ENCODE measurements at places on chromosomes 4 and X.

DNA sequence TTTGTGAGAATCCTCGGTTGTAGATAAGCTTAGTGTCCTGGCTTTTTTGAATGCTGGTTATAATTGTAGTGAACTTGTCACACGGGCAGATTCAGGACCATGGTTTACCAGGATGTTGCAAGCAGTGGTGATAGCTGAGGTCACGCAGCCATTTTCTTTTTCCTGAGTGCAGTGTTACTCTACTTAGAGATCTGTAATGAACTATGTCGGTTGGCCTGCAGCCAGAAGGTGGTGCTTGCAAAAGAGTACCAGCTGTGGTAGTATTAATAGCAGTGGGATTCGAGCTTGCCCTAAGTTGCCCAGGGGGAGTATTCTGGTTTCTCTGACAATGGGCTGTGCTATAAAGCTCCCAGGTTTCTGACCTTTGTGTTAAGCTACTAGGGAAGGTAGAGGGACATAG, 368.9 kb downstream of the SLITRK2 start:
- DNase-seq = no peak

- no peak for DNase-seq
These were observed 95.8 kb downstream of the HMX1 start for GRCh38 chr4:8775751-8776355.

DNA sequence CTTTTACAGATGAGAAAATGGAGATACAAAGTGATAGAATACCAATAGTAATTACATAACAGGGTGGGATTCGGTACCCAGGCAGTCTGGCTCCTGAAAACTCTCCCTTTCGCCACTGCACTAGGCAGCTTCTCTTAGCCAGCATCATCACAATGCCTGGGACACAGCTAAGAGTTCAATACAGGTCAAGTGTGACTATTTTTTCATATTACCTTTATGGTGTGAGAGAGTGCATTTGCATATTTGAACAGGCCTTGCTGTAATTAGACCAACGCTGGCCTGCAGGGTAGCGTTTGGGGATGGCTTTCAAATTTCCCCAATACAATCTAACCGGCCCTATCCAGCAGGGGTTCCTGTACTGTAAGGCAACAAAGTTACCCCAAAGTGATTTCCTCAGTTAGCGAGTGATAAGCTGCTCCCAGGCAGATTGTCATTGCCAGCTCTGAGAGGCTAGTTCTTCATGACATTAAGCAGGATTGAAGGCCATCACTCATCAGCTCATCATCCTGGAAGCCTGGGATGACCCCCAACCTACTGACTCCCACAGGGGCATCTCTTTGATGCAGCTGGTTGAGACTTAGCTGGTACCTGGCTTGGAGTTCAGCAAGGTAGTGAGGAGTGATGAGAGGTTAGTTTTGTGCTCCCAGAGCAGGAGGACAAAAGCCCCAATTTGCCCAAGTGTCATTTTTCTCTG, 836.8 kb upstream of the LCORL start:
- no peak for DNase-seq

DNA sequence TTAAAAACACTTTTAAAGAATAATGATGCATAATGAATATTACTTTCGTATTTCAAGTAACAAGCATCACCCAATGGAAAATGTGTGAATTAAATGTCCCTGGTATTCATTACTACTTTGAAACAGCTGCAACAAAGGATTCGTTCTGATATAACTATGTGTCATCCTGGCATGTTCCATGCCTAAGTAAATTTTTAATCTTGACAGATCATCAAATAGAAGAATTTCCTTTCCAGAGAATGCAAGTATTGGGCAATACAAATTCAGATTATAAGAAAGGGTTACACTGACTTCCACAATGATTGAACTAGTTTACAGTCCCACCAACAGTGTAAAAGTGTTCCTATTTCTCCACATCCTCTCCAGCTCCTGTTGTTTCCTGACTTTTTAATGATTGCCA, 105.3 kb downstream of the SPCS3 start:
- no peak for DNase-seq

DNA sequence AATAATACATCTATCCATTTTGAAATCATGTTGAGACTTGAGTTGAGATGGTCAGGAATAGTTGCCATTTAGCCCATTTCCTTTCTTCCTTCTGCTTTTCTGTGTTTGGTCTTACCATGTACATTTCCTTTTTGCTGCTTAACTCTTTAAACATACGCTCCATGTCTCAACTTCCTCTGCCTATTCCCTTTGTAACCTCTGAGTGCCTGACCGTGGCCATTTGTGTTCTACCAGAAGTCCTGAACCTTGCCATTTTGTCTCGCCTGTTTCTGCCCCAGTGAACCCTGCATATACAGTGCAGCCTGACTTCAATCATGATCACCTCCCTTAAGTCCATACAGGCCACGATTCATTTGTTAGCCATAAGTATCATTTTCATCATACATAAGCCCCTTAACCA, 169.0 kb downstream of the RAPGEF2 start:
- DNase-seq = no peak

DNA sequence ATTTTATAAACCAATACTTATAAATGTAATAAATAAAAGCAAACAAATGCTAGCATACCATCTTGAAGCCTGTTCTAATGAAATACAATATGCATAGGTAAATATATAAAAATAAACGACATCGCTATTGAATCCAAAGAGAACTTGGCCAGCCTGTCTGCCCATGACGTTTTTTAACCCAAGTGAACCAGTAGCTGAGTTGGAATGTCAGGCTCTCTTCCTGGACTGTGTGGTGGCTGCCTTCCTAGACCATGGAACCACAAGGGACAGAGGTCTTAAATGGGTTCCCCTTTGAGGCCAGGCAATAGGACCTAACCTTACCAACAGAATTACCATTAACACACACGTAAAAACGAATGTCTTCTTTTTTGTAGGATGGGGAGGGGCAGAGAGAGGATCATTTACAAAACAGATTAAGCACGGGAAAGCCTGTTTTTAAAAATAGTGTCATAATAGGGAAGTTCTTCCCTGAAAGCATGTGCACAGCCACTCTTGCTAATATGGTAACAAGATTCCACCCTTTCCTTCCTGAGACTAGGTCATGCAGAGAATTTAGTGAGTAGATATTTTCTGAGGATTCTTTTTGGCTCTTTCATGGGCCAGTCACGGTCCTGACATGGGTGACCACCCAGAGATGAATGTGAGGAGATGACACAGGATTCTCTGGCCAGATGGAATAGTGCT, 69.4 kb upstream of the ACSL1 start:
- DNase-seq = no peak

DNA sequence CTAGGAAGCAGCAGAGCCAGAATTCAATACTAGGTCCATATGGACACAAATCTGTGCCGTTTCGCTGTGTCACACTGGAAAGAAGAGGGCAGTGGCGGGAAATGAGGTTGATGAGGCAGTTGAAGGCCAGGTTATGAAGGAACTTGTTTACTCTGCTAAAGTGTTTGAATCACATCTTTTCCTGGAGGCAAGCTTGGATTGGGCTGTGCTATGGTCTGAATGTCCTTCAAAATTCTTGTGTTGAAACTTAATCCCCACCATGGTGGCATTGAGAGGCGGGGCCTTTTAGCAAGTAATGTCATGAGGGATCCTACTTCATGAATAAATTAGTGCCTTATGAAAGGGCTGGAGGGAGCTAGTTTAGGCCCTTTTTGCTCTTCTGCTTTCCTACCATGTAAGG, 2.1 kb upstream of the ERCC6L start:
- no peak for DNase-seq

GRCh38 chrX:132508834-132509233, 20.0 kb upstream of the MBNL3 start:
- no peak for DNase-seq

DNA sequence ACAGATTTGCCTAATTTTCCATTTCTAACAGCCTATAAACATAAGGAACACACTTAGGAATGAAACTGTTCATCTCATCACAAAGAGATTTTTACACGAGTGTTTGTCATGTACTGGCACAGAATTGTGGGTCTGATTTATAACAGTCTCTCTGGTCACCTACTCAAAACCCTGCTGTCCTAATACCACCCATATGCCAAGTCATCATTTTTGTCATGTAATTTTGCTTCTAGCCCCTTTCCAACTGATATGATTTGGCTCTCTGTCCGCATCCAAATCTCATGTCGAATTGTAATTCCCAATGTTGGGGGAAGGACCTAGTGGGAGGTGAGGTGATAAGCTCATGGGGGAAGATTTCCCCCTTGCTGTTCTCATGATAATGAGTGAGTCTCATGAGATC, 284.1 kb upstream of the SLITRK2 start:
- DNase-seq = no peak

GRCh38 chr4:3823496-3824341, 57.5 kb downstream of the ADRA2C start:
- DNase-seq = no peak

DNA sequence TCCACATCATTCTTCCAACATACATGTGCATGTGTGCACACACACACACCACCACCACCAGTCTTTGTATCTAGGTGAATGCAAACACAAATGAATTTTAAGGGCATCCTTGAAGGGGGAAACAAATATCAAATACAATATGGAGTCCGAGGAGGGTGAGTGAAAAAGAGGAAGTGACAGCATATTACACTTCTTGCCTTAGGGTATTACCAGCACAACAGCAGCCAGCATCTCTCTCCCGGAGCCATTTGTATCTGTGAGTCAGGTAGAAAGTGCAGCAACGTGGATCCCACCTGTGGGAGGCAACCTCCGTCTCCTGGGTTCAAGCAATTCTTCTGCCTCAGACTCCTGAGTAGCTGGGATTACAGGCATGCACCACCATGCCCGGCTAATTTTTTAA, 483.2 kb downstream of the SMARCA1 start:
- DNase-seq = no peak

- no peak for DNase-seq
These were observed 147.1 kb downstream of the ZNF674 start for GRCh38 chrX:46398126-46398525.

GRCh38 chrX:118156953-118157608, 40.5 kb upstream of the KLHL13 start:
- DNase-seq = no peak

GRCh38 chr4:15147714-15148113, 145.4 kb downstream of the CPEB2 start:
- no peak for DNase-seq

DNA sequence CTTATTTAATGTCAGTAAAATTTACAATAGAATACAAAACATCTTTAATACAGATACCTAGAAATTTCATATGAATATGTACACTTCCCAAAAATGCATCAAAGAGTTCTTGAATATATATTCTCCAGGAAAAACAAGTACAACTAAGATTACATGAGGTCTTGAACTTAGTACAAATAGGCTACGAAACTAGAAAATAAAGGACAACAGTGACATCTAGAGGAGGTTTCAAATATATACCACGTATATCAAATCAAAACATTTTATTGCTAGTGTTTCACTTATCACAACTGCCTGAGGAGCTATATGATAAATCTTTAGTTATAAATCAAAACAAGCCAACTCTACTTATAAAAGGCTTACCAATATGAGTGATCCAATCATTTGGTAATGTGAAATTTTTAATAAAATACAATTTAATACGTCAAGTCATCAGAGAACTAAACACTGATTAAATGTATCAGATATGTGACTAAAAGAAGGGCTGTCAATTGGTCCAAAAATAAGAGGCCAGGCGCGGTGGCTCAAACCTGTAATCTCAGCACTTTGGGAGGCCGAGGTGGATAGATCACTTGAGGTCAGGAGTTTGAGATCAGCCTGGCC, 36.6 kb downstream of the ANAPC10 start:
- no peak for DNase-seq

- peak; percentile 51 for DNase-seq
These were observed 23.2 kb downstream of the PRPS2 start for GRCh38 chrX:12814420-12814819.

All from CD4-positive, alpha-beta T cell treated with Interleukin-4 for 1 hour (primary cell).